ENCODE measurements at places on chromosomes 6 and 20.

GRCh38 chr20:63860325-63861051 lies 810 bp upstream of the ABHD16B start:
- DNase-seq = no peak

DNA sequence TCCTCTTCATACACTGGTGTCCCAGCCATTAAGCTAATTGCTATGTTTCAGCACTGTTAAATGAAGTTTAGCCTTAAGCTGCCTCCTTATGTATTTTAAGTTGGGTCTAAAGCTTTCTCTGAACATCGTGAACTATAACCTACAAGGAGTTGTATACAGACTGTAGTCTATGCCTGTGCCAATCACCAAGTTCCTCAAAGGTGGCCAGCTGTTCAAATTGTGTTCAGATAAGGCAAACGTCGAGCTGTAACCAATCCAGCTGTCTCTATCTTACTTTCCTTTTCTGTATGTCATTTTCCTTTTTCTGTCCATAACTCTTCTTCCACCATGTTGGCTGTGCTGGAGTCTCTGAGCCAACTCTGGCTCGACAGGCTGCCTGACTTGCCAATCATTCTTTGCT lies 199.6 kb downstream of the OGFRL1 start:
- no peak for DNase-seq

GRCh38 chr6:112701201-112701600 lies 354.1 kb downstream of the RFPL4B start:
- DNase-seq = no peak

DNA sequence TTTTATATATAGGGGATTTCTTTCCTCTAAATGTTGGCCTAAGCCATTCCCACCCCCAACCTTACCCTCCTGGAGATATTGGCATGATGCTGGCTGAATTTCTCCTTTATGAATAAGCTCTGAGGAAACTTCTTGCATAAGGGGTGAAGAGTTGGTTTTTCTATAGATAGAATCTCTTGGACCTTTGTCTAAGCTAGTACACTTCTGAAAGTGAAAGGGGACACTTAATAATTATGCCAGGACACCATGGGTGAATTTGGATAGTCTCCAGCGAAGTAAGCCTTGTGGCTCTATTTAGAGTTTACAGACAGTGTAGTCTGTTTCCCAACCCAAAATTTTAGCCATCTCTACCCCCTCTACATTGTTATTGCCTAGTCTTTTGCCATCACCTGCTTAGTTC lies 27.1 kb upstream of the FABP7 start:
- DNase-seq = no peak

GRCh38 chr6:81561071-81561564 lies 191.4 kb downstream of the TENT5A start:
- no peak for DNase-seq

- DNase-seq = peak; percentile 7
These were observed 45.7 kb downstream of the RAMACL start for GRCh38 chr6:166540631-166541331.

- no peak for DNase-seq
These were observed 5.7 kb upstream of the KCNK15 start for GRCh38 chr20:44739942-44740341.

DNA sequence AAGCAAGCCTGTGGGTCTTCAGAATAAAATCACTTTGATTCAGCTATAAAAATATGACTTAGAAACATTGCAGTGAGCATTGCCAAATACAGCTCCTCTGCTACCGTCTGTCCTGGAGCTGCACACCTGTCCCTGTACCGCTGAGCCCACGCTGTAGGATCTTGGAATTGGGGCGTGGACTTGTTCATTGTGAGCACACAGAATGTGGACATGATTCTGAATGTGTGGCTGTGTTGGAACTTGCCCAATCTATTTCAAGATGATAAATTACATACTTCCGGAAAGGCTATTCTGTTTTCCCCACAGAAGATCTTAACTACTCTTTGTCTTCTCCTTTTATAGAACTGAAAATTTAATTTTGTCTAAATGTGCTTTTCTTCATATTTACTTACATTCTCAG lies 107.3 kb downstream of the UST start:
- DNase-seq = no peak

DNA sequence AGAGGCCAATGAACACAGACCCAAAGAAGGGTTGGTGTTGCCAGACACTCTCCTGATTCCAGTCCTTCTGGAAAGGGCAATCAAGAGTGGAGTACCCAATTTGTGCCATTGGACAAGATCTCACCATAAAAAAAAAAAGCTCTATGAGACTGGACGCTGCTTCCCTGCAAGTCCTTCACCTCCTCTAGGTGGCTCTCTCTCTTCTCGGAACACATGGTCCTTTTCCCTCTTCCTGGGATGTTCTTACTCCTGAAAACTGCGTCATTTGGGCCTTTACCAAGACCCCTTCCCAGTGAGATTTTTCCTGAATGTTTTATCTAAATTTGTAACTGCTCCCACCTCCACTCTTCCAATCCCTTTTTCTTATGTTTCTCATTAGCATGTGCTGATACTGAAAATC lies 280.8 kb downstream of the FOXA2 start:
- DNase-seq = no peak
